ENCODE measurements at places on chromosomes 5 and 9.

GRCh38 chr5:10699987-10700386 lies 61.0 kb downstream of the DAP start:
- no peak for DNase-seq

DNA sequence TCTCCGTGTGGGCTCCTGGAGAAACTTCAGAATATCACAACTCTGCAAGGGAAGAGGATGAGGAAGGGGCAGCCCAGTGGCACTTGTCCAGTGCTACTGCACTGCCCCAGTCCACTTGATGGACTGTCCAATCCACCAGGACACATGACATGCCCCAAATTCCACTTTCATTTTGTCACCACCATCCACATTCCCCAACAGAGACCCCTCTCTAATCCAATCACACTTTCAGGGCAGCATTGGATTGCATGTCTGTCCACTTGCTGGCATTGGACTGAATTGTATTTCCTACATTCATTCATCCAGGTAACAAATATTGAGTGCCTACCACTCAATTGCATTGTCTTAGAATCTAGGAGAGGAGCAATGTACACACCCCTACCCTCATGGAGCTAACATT lies 14.8 kb downstream of the HBEGF start:
- no peak for DNase-seq

DNA sequence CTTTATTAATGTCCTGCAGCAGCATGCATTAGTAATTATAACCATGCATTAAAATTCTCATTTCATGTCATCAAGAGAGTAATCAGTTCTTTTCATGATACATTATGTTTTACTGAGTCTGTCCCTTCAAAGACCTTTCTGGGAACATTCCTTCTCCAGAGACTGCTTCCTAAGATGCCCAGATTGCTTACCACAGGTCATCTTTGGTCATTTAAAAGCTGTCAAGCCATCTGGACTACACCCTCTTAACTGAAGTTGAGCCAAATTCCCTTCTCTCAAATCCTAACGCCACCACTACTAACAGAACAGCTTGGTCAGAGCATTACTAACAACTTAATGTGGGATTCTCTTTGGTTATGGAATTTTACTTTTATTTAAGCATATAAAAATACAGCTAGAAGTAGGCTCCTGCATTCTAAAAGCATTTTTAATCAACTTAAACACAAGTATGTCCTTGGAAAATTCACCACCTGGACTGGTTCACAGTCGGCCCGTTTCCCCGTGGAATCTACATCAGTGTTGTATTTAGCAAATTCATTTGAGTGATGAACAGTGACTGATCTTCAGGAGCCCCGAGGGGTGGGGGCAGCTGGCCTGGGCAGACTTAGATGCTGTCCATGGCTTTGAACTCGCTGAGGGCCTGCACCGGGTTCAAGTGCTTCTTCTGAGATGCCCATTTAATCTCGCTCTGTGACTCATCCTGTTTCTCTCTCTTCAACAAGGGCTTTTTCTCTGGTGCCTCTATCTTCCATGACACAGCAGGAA lies 92.8 kb upstream of the CCDC112 start:
- DNase-seq: no peak

DNA sequence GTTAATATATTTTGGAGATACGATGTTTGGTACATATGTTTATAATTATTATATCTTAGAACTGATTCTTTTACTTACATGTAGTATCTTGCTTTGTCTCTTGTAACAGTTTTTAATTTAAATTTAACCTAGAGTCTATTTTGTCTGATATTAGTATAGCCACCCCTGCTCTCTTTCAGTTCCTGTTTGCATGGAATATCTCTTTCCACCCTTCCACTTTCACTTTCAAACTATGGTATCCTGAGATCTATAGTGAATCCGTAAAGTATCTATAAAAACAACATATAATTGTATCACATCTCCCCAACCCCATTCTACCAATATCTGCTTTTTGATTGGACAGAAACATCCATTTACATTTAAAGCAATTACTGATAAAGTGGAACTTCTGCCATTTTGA lies 7.2 kb downstream of the IRGM start:
- DNase-seq: no peak

GRCh38 chr9:76255781-76256455 lies 138.3 kb downstream of the RFK start:
- DNase-seq: no peak

DNA sequence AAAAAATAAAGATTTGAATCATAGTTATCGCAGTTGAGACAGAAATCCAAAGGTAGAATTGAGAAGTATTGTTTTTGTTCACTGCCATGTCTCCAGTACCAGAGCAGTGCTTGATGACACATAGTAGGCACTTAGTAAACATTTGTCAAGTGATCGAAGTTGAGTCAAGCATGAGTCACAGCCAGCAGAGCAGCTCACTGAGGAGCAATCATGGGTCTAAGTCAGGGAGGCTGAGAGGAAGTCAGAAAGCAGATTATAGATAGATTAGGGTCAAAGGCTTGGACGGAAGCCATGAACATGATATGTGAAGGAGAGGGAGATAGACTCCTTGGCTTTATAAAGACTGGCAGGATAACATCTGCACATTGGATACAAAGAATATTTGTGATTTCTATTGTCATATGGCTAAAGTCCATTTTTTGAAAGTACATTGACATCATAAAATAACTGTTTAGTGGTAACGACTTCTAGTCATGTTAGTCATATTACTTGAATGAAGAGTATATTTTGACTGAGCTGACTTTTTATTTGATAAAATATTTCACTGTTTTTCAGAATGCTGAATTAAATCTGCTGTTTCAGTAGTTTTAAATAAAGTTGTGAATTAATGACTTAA lies 168.5 kb downstream of the RAB3C start:
- no peak for DNase-seq

- DNase-seq: no peak
Observed at GRCh38 chr5:43020399-43020746, 19.7 kb downstream of the ANXA2R start.

GRCh38 chr9:101977614-101978210 lies 239.3 kb upstream of the GRIN3A start:
- no peak for DNase-seq

DNA sequence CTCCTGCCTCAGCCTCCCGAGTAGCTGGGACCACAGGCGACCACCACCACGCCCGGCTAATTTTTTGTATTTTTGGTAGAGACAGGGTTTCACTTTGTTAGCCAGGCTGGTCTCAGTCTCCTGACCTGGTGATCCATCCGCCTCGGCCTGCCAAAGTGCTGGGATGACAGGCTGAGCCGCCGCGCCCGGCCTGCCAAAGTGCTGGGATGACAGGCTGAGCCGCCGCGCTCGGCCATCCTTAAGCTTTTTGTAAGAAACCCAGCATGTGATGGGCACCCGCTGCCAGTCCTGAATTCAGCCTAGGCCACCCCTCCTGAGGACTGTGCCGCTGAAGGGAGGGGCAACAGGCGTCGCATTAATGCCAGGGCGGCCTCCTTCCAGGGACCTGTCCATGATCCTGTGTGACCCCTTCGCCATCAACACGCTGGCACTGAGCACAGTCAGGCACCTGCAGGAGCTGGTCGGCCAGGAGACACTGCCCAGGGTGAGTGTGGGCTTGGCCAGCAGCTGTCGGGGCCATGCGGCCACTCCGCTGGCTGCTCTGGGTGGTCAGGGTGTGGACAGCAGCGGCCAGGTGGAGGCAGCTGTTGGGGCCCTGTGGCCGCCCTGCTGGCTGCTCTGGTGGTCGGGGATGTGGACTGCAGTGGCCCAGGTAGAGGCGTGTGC lies 10.5 kb downstream of the NELFB start:
- DNase-seq: no peak

DNA sequence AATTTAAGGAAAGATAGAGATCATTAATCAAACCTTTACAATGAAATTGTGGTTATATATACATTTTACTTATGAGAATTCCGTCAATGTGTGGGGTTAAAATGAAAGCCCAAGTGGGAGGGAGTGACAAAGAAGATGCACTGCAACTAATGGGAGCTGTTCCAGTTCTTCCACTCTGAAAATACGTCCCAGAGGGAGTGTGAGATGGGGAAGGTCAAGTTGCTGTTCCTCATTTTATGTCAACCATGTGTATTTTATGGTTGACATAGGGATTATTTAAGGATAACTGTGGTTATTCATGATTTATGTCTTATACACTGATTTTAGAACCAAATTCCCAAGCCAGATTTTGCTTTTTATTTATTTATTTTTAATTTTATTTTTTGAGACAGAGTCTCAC lies 14.2 kb upstream of the RGS3 start:
- no peak for DNase-seq

DNA sequence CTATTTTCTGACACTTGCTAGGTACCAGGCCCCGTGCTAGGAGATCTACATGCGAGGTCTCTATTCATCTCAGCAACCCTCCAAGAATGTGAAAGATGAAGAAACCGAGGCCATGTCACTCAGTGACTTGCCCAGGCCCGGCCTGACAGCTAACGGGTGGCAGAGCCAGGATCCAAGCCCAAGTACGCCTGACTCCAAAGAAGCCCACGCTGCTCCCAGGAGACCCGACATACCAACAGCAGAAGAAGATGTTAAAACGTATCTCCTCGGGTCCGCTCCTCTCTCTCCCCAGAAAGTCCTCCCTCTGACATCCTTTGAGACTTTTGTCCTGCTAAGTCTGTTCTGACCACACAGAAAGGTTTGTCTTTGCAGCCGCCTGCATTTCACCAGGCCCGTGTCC lies 65.2 kb downstream of the CRB2 start:
- DNase-seq: no peak

DNA sequence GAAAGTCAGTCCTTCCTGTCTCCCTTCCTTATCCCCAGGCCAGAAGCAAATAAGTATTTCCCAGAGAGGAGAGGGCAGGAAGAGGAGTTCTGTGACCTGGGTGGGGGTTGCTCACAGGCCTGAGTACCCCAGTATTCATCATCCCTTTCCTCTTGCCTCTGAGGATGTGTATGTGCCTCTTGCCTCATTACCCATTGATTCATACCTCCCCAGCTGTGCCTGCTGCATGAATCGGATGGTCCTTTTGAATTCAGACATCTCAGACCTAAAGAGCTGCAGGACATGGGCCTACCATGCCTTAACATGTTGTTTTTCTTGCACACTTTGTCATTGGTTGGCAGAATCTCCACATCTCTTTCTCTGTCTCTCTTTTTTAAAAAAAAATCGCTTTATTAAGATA lies 112.8 kb upstream of the SHB start:
- DNase-seq: no peak

GRCh38 chr5:68126886-68127285 lies 88.7 kb upstream of the PIK3R1 start:
- no peak for DNase-seq

- DNase-seq: no peak
Observed at GRCh38 chr9:14478175-14479162, 164.5 kb upstream of the NFIB start.

Measured in activated T-helper 1 cell treated with anti-CD3 and anti-CD28 coated beads, Interleukin-2, amount 50 U/mL, for 16 hours (primary cell).